NCI-H2081 (cell line): ENCODE measurements at places on chromosomes 16 and 17.

- DNase-seq: no peak
These were observed 17.8 kb downstream of the RGS9 start for GRCh38 chr17:65154770-65155589.

- DNase-seq: no peak
These were observed 144.3 kb downstream of the VPS53 start for GRCh38 chr17:570388-570787.

GRCh38 chr16:64151990-64152767, 969.7 kb downstream of the CDH11 start:
- peak; percentile 18 for DNase-seq

GRCh38 chr17:54945671-54946070, 22.8 kb downstream of the COX11 start:
- no peak for DNase-seq

- DNase-seq: no peak
These were observed 2.9 kb downstream of the E4F1 start for GRCh38 chr16:2226245-2226793.

DNA sequence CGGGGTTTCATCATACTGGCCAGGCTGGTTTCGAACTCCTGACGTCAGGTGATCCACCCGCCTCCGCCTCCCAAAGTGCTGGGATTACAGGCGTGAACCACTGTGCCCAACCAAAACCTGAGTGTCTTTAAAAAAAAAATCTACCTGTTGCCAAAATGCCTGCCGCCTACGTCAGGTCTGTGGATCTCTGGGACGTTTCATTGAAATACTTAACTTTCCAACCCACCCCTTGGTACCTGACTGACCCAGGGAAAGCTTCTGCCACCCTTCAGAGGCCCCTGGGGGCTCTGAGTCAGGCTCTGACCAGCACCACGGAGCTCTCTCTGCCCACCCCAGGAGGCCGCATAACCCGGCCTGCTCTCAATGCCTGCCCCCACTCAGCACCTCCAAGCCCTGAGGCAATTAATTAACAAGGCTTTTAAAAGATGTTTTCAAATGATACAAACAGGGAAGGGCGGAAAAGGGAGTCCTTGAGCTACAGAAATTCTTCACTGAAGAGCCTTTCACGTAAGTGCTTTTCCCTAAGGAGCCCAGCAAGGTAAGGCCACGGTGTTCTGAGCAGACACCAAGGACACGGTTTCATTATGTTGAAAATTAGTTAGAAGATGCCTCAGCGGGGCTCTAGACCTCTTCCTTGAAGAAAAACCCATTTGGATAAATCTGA, 29.3 kb upstream of the GSG1L start:
- no peak for DNase-seq

DNA sequence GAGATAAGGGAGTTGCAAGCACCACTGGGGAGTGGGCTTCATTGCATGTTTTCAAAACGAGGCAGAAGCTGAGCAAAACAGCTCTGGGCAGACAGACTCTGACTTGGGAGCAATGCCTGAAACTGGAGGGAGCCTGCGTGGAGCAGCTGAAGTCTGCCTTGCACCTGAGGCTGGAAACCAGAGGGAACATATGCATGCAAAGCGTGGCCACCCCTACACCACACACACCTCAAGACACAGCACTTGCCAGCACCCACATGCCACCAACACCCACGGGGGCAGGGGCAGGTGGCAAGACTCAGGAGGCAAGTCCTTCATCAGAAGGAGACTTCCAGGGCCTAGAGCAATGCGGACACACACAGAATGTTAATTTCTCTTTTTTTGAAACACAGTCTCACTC, 45.8 kb downstream of the COTL1 start:
- no peak for DNase-seq

DNA sequence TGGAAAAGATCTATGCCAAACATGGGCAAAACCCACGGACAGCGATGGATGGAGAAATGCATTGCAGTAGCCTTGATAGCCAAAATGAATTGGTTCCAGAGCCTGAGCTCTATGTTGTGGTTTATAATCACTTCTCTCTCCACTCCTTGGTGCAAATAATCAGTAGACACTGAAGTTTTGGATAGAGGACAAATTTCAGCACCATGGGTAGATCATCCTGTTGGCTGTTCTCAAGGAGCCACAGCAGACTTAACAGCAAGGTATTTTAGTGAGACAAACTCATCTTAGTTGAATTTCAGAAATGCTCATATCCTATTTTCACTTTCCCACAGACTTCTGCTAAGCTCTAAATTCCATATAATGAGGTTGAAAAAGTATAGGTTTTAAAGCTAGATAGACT, 88.3 kb upstream of the CCL1 start:
- DNase-seq: no peak
